ENCODE measurements at places on chromosomes 11 and 22.

DNA sequence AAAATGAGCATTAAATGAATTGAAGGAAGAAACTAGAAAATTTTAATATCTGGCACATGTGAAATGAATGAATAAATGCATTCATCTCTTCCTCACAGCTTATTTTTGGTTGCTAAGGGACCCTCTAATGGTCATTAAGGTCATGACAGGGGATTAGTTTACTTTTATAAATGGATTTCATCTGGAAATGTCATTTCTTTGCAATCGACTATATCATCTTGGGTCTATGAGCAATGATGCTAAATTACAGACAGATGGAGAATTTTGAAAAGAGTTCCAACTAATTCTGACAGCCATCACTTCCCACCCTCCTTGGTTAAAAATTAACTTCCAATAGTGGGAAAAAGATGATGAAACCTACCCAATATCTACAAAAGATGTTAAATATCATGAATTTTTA is 98.0 kb downstream of the KIF18A start:
- no peak for DNase-seq

- DNase-seq = peak; percentile 96
Observed at GRCh38 chr11:108975641-108976071, 310.8 kb downstream of the DDX10 start.

- no peak for DNase-seq
Observed at GRCh38 chr11:47631473-47631872, 10.9 kb downstream of the MTCH2 start.

- no peak for DNase-seq
Observed at GRCh38 chr11:61698173-61698948, 18.2 kb downstream of the DAGLA start.

GRCh38 chr11:134613646-134614045 is 201.6 kb upstream of the B3GAT1 start:
- no peak for DNase-seq

DNA sequence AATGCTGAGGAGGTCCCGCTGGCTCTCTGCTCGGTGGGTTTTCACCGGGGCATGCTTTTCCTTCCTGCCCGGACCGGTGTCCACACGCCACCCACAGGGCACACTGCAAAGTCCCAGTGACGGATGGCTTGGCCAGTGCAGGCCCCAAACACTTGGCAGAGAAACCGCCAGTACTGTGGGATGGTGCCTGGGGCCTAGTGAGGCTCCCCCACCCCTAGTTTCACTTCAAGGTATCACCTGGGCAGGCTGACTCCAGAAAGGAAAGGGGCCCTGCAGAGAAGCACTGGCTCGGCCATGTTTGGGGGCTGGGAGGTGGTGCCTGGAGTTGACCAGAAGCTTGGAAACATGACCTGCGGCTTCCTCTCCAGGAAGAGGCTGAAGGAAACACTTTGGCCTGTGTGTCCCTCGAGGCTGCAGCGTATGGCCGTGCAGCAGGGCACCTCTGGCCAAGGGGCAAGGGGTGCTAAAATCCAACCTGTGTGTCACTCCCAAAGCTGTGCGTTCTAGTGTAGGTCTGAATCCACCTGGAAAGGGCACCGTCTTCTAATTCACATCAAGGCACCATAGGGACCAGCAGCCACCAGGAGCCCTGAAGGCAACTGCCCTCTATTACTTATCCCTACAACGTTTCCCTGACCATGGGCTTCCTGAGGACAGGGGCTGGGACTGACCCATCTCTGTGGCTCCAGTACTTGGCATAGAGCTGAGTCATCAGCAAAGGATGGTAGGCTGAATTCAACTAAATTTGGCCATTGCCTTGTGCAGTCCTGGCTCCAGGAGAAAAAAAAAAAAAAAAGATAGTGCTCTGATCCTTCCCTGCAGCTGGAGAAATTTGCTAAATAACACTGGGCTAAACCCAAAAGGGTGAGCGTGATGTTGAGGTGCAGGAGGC is 22.6 kb downstream of the TPBGL start:
- no peak for DNase-seq

DNA sequence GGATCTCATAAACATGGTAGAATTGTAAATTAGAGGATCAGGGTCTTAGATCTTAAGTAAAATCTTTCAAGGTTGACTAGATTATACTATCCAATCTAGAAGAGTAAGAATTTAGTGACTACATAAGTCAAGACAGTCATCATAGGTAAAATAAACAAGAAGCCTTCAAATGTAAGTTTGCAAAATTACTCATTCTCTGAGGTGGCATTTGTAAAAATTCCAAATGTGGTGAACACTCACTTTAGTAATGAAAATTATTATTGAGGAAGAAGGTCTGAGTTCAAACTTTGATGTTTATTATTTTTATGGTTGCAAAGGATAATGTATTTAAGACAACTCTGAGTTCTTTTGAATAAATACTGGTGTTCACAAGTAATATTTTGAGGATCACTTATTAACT is 4.6 kb downstream of the HYLS1 start:
- no peak for DNase-seq

Measured in NCI-H1092 (cell line).